RWPE2 (cell line): ENCODE measurements at places on chromosomes 1 and 21.

DNA sequence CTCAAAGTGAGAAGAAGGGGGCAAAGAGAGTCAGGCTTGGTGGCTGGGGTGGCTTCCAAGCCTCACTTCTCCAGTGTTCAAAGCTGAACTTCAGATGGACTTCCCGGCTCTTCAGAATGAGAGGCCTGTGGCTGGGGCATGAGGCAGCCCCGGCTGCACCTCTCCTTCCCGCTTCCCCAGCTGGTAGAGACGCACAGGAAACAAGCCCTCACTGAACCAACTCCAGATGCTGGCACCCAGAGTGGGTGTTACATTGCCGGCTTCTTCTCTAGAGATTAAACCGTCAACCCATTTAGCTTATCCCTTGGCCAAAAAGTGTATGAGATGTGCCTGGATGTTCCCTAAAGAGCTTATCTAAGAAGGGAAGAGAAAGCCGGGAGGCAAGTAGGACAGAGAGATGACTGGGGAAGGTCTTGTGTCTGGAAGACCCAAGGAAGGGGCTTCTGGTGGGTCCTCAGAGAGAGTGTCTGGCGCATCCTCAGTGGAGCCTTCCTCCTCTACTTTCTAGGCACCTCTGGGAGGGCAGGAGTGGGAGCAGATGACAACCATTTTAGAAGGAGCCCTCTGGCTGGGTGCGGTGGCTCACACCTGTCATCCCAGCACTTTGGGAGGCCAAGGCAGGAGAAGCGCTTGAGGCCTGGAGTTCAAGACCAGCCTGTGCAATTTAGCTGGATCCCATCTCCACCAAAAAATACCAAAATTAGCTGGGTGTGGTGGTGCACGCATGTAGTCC is 2.0 kb downstream of the ADAMTSL4 start:
- DNase-seq = no peak

DNA sequence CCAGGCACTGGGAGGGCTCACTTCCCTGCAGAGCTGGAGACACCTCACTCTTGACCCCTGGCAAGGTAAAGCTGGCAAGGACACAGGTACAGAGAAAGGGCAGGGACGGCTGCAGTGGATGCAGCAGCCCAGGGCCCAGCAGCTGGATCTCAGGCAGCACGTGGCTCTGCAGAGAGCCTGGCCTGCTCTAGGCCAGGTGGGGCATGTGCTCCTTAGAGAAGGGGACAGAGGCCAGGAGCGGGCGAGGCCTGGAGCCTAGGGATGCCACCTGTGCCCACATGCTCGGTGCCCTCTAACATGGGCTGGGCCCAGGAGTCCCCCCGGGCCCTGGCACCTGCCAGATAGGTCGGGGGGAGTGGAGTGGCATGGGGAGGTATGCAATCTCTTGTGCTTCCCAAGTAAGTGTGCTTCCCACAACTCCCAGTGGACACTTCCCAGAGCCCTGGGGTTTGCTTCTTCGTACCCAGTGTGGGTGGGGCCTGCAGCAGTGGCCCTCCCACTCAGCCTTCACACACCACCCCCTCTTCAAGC is 30.0 kb downstream of the WNT3A start:
- DNase-seq = no peak

- DNase-seq = no peak
These were observed 290.5 kb downstream of the ADGRL2 start for GRCh38 chr1:82091265-82091664.

GRCh38 chr1:11335417-11336056 is 62.5 kb downstream of the UBIAD1 start:
- DNase-seq = no peak

- DNase-seq = no peak
These were observed 29.7 kb upstream of the RNF2 start for GRCh38 chr1:185015631-185016030.

DNA sequence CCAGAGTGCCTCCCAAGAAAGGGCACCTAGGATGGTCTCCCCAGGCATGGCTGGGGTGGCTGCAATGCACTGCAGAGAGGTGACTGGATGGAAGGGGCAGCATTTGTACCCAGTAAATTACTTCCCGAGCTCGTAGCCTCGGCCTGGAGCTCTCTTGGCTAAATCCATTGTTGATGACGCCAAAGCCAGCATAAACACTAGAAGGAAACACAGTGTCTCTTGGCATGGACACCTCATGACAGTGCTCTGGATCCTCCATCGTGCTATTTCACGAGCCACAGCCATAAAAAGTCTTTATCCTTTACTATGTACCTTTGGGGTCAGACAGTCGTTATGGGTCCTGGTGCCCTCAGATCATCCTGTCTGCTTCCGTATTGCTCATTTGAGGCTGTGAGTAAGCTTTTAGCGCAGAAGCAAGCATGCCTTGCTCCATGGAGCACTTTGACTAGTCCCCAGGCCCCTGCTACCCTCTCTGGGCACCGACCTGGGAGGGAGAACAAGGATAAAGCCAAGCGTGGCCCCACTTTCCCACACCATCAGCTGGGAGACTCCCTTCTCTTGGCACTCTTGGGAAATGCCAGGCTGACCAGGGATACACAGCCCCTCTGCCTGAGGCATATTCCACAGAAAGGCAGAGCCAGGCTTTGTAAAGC is 10.3 kb upstream of the PRELP start:
- DNase-seq = no peak

GRCh38 chr1:69252696-69253095 is 315.0 kb upstream of the LRRC7 start:
- no peak for DNase-seq

DNA sequence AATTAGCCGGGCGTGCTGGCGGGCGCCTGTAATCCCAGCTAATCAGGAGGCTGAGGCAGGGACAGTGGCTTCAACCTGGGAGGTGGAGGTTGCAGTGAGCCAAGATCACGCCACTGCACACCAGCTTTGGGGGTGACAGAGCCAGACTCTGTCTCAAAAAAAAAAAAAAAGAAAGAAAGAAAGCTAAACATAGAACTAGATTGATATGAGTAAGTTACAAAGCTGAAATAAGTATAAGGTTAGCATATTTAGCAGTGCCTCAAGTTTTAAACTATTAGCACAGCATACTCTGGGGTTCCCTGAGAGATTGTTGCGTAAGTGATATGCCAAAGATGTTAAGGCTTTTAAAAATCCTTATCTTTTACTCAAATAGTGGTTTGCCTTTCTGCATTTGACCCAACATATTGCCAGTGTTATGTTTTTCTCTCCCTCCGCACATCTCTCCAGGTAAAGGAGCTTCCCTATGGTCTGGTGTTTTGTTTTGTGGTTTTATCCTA is 126.1 kb downstream of the CD247 start:
- no peak for DNase-seq

GRCh38 chr1:56394298-56394697 is 185.1 kb downstream of the PLPP3 start:
- DNase-seq = no peak

GRCh38 chr1:180610556-180611015 is 21.2 kb upstream of the XPR1 start:
- DNase-seq = no peak

DNA sequence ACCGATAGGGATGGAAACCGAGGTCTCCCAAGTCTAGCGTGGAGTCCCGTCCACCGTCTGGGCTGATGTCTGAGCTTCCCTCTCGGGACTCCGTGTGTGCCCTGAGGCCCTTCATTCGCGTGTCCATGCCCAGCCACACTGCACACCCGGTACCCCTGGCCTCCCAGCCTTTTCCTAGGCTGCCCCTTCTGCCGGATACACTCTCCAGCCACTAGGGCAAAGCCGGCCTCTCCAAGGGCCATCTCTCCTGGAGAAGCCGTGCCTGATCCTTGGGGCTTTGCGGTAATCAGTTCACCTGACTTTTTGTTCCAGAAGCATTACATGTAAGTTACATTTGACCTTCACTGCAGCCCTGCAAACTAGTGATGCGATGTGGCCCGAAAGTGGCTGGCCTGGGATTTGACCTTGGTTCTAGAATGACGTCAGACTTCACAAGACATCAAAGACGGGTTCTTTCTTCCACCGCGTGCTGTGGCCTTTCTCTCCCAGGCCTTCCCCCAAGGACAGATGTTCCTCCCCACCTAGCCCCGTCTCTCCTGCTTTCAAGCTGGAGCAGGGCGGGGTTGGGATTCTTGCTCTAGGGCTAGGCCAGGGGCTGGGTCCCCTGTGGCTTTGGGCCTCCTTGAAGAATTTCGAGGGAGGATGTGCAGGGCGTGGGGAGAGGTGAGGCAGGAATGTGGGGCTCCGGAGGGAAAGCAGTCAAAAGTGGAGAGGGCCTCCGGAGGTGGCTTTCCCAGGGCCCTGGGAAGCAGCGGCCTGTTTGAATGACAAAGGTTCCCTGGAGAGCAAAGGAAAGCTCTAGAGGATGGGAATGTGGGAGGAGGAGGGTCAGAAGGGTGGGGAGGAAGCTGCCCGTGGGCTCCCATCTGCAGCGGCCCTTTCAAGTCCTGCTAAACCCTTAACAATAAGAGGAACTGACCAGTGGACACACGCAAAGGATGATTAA is 49.7 kb upstream of the SLC2A1 start:
- DNase-seq = no peak

- no peak for DNase-seq
These were observed 95.3 kb downstream of the ATP5PO start for GRCh38 chr21:33820230-33820770.

GRCh38 chr1:243837907-243838535 is 12.0 kb downstream of the AKT3 start:
- no peak for DNase-seq

DNA sequence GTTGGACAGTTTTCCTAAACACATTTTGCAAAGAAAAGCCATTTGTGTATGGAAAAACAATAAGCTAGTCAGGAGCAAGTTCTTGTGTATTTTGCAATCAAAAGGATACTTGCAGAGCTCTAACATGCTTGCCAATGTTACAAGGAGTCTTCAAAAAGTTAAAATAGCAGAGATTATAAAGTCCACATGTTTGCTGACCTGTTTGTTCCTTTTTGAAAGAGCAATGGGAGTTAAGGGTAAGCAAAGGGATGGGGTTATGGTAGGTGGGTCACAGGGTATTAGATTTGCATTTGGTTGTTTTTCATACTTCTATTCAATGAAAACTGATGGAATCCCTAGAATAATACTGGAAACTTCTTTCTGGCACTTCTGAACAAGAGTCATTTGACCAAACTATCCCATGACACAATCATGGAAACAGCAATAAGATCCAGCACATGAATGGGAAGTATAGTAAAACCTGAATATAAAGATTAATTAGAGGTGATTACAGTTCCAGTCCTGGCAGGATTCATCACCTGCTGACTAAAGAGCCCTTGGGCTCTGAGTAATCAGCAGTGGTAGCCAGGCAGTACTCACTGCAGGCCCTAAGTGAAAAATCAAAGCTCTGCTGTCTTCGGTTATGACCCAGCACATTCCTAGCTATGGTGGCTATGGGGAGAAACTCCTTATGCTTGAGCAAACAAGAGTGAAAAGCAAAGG is 27.1 kb upstream of the ZC3H11B start:
- no peak for DNase-seq

GRCh38 chr1:236073307-236073897 is 8.5 kb upstream of the NID1 start:
- no peak for DNase-seq

- no peak for DNase-seq
These were observed 126.0 kb downstream of the PRDM2 start for GRCh38 chr1:13826009-13826408.

DNA sequence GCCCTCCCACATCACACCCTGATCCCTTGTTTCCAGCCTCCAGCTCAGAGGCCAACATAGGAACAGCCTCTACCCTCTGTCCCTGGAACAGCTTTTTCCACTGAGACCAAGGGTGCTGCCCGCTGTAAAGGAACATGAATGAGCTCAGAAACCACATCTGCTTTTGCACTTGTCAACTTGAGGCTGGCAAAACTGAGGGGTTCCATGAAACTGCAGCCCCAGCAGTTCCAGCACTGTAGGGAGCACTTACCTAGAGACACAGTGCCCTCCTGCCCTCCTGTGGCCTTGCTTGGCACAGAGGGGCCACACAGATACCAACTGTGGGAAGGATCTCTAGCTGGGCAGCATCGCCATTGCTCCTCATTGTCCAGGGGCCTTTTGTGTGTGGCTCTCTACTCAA is 51.7 kb downstream of the ITPKB start:
- no peak for DNase-seq

GRCh38 chr1:180158149-180159147 is 3.8 kb downstream of the QSOX1 start:
- no peak for DNase-seq

DNA sequence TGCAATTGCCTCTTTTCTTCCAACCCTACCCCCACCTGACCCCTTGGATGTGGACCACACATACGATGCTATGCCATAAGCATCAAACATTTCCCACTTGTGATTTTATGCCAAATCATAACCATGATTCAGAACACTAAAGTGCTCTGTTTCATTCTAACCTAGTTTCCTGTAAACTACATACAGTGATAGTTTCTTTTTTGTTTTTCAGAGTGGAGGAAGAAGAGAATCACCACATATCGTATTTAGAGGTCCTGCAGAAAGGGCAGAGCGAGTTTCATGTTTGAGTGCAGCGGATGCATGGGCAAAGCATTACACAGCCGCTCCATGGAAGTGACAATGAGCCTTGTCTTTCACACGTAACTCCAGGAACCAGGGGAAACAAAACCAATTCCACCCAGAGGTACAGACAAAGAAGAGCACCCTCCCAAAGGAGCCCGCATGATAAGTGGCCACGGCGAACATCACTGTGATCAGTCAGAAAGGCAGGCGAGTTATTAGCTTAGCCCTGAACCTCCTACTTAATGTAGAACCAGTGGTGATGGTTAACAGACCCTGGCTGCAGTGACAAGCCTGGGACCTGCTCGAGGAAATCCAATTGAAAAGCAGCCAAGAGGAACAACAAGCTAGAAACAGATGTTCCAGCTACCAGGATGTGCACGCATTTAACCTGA is 64.0 kb upstream of the ZNF281 start:
- DNase-seq = no peak

GRCh38 chr1:57088653-57089052 is 122.8 kb upstream of the C8B start:
- no peak for DNase-seq

DNA sequence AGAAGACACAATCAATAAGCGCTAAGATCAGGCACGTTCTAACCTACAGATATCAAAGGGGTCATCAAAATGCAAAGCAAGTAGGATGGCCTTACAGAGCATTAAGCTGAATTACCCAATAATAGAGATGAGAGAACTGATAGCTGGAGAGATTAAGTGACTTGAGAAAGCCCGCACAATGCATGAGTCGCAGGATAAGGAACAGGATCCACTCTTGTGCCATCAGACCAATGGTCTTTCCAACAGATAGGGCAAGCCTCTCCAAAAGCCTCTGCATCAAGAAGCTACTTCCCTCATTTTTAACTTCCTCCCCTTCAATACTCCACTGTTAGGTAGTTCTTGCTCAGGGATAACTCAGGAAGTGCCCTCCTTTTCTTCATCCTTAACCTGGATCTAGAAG is 2.6 kb downstream of the CHML start:
- DNase-seq = no peak

- DNase-seq = no peak
These were observed 459.8 kb downstream of the KCNT2 start for GRCh38 chr1:196148367-196148970.

GRCh38 chr1:4210043-4210442 is 310.0 kb upstream of the C1orf174 start:
- no peak for DNase-seq

DNA sequence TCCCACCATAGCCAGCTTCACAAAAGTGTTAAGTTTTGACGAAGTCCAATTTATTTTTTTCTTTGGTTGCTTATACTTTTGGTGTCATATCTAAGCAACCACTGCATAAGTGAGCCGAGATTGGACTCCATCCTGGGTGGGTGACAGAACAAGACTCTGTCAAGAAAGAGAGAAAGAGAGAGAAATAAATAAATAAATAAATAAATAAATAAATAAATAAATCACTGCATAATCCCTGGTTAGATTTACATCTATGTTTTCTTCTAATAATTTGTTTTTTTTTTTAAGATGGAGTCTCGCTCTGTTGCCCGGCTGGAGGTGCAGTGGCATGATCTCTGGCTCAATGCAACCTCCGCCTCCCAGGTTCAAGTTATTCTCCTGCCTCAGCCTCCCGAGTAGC is 18.3 kb upstream of the ZFYVE9 start:
- DNase-seq = no peak
